ENCODE measurements at places on chromosomes 3 and 15.
A peak's percentile ranks its signal among the peaks of the same experiment; 100 is the strongest.

GRCh38 chr15:50189633-50190032 is 7.6 kb downstream of the SLC27A2 start:
- no peak for DNase-seq

- no peak for DNase-seq
These were observed 88.2 kb downstream of the IGSF11 start for GRCh38 chr3:118946449-118946848.

- DNase-seq, result no peak
These were observed 189.2 kb upstream of the THRB start for GRCh38 chr3:24683633-24684384.

DNA sequence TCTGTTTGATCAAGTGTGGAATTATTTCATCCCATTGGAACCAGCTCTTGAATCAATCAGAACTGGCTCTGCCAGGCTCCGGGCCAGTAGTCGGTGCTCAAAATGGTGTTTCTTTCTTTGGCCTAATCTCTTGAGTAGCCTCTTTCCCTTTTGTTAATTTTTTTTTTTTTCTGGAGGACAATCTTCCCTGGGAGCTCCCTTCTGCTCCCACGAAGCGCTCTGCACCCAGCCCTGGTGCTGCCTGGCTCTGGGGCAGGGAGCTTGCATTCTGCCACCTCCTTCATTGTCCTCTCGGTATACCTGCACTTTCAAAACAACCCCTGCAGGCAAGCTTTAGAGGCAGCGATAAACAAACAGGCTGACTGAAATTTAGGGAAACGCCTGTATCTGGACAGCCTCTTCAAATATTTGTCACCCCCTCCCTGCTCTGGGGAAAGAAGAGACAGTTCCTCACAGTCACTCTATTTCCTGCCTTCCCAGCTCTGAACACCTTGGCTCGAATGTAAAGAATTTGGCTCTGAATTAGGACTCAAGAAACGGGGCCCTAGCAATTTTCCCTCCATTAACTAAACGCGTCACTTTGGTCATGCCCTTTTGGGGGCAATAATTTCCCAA is 1.1 kb upstream of the THSD4 start:
- DNase-seq, result no peak

GRCh38 chr15:75051191-75051608 is 27.8 kb downstream of the PPCDC start:
- DNase-seq, result peak; percentile 60

GRCh38 chr3:147797095-147797494 is 387.9 kb downstream of the ZIC1 start:
- DNase-seq, result no peak

Data from left ventricle myocardium superior (tissue), 1 donor.